MV-4-11 (cell line): ENCODE measurements at places on chromosomes 7 and 10.

DNA sequence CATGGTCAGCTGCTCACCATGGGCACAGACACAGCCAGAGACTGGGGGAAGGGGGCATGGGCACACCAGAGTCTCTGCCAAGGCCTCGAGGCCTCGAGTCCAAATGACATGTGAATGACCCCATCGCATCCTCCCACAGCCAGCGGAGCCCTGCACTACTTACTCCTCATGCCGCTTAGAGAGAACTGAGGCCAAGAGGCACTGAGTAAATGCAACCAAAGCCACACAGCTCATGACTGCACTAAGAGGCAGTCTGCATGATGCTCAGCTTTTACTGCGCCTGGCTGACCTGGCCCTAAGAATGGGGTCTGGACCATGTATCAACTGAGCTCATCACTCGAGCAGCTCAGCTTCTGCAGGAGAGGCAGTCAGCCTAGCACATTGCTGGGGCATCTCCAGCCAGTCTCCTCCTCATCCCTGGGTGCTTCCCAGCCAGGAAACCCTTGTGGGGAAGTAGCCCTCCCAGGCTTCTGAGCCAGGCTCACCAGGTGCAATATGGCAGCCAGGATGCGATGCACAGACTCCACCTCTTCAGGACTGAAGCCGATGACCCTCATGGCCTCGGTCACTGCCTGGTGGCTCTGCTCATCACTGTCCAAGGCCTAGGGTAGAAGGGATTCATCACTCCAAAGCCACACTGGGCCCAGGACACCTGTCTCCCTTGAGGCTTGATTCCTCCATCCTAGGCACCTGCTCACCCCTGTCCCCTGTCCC, 7.5 kb downstream of the MYO1G start:
- no peak for DNase-seq

- DNase-seq: no peak
Observed at GRCh38 chr7:2313450-2314208, 612 bp downstream of the SNX8 start.

DNA sequence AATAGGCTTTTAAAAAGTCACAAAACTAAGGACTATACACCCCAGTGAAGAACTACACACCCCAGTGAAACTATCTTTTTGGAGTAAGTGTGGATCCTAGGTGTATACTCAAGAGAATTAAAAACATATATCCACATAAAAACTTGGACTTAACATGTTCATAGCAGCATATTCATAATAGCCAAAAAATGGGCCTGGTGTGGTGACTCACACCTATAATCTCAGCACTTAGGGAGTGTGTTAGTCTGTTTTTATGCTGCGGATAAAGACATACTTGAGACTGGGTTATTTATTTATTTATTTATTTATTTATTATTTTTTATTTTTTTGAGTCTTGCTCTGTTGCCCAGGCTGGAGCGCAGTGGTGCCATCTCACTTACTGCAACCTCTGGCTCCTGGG, 19.0 kb upstream of the COMTD1 start:
- DNase-seq: no peak

DNA sequence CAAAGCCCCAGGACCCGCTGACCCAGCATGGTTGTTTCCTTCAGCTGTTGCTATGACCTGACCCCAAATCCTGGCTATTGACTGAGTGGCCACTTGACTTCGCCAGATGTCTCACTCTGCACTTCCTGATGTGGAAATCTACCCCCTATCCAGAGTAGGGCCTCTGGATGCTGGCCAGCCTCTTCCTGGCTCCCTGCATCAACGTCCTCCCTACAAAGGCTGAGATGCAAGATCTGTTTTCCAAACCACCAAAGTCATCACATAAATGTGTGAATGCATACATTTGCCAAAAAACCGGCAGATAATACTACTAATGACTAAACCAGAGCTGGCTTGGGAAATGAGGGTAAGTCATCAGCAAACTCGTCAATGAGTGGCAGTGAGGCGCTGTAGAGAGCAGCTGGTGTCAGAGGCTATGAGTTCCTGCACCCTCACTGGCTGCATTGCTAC, 70.4 kb downstream of the PYROXD2 start:
- no peak for DNase-seq

DNA sequence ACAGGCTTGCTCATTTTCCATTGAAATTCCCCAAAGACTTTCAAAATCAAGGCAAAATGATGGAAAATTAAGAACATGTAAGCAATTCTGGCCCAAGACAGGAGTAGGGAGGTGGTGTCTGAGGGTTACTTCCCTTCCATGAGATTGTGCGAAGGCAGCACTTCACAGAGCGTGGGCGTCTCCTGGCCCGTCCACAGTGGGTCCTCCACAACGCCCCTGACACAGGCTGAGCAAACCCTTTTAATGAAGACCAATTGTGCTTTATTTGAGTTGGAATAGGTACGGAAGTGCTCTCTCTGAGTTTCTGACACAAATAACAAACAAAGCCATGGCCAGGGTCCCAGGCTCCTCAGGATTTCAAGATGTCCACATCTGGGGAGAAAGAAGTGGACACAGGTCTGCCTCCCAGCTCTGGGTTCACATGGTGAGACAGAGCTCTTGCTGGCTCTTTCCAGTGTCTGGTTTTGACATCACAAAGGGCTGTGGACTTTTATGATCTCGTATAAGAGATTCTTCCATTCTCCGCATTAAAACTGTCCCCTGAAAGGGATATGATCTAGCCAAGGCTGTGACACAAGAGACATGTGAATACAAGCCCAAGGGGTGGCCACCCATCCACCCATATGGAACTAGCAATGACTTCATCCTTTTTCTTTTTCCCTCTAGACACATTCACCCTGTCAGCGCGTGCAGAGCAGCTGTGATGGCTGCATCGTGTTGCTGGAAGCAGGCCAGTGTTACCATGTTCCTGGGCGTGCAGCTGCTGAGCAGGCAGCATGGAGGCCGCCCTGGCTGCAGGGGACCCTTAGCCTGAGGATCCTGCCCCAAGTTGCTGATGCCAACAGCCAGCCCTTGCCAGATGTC, 145.6 kb downstream of the ADAM12 start:
- no peak for DNase-seq

DNA sequence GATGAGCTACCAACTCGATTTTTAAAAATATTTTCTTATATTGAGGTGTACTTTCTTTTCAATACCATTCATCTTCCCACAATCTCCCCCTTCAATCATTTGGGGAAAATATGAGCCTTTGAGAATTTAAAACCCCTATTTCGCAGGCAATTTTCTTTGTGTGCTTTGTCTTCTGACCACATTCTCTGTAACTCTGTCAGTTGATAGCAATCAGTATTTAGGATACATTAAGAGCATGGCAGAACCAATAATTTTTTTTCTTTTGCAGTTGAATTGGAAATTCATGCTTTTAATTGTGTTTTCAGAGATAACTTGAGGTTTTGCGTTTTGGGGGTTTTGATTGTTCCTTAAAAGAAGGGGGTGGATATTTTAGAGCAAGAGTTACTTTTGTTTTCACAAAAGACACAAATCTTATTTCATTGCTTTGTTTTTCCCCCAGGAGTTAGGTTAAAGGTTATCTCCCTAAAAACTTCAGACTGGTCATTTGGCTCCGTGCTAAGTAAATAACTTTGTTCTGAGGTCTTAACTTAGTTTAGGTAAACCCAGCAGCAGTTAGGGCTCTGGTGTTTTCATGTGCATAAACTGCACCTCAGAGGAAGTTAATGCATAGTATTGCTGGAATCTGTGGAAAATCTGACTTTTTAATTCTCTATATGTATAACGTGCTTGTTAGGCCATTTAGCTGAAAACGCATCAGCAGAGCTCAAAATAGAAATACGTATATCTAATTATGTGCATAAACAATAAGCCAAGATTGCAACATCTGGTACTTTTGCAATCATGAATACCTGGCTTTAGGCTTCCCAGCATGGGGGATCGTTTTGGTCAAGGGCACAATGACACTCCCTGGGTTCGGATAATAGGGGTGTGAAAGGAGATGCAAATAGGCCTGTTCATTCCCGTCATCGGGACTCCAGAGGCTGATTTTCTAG, 676.4 kb upstream of the ANKRD30A start:
- DNase-seq: no peak

DNA sequence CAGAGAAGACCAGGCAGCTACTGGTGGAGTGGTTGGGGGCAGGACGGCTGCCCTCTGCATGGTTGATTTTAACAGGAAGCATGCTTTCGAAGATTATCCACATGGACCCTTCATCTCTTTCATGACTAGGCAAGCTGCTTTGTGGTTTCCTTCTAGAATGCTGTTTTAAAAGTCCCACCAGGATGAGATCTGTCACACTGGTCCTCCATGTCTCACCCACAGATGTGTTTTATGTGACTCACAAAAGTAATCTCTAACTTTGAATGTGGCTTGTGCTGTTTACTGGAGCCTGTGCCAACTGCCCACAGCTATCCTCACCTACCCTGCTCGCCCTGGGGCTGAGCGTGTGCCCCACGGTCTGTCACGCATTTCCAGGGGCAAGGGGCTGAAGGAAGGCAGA, 188.8 kb downstream of the GFRA1 start:
- DNase-seq: no peak

GRCh38 chr10:69835875-69836730, 34.4 kb downstream of the COL13A1 start:
- no peak for DNase-seq

- DNase-seq: no peak
Observed at GRCh38 chr7:68009716-68010115, 1013.1 kb downstream of the TYW1 start.

DNA sequence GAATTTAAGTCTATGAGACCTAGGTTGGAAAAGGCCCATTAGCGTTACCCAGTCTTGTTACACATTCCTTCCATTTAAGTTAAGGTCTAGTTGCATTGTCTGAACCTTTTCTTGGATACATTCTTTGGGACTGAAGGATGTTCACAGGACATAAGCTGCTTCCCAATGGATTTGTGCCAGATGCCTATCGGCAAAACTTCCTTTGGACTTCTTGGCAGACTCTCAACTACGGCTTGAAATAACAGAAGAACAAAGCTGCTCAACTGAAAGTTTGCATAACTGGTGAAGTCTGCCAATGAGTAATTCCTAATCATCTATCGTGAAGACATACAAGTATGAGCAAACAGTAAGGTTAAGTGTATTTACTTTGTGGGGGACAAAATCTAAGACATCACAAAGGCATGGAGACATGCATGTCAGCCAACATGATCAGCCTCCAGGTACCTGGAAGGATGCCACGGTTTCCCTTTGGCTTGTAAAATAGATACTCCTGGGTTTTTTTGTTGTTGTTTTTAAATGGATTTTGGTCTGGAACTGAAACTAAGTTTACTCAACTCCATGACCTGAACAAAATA, 35.4 kb downstream of the MALSU1 start:
- DNase-seq: no peak

DNA sequence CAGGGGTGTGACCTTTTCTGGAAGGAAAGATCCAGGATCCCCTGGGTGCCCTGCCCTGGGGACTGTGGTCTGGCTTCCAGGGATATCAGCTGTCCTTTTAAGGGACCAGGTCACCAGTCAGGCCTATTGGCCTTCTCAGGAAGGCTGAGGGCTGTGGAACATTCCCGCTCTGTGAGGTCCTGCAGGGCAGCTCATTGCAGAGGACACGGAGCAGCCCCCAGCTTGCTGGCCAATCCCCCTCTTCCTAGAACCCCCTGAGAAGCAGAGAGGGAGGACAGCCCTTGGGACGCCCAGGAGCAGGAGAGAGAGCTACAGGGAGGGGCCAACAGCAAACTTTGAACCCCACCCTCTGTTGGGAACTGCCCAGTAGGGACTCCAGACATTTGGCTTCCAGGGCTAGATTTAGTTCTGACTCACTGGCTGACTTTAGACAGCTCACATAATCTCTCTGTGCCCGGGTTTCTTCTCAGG, 67.9 kb upstream of the COL13A1 start:
- DNase-seq: no peak

GRCh38 chr10:100890673-100891317, 22.0 kb upstream of the SLF2 start:
- peak; percentile 91 for DNase-seq

- no peak for DNase-seq
Observed at GRCh38 chr7:117673367-117673766, 193.5 kb downstream of the CFTR start.

- DNase-seq: no peak
Observed at GRCh38 chr7:120797026-120797645, 60.8 kb downstream of the TSPAN12 start.

DNA sequence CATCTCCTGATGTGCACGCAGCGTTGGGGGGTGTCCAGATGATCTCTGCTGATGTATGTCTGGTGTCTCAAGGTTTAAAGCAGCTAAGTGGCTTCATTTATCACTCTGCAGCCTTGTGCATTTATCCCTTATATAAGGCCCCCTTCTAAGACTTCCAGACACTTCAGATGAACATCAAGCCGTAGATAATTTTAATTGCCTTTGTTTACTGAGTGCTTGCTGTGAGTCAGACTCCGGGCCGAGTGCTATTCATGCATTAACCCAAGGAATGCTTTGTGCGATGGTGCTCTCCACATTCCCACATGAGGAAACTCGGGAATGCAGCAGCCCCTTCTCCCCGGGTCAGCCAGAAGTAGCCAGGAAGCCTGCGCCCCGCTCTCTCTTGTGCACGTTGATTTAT, 328.6 kb upstream of the COBL start:
- no peak for DNase-seq

DNA sequence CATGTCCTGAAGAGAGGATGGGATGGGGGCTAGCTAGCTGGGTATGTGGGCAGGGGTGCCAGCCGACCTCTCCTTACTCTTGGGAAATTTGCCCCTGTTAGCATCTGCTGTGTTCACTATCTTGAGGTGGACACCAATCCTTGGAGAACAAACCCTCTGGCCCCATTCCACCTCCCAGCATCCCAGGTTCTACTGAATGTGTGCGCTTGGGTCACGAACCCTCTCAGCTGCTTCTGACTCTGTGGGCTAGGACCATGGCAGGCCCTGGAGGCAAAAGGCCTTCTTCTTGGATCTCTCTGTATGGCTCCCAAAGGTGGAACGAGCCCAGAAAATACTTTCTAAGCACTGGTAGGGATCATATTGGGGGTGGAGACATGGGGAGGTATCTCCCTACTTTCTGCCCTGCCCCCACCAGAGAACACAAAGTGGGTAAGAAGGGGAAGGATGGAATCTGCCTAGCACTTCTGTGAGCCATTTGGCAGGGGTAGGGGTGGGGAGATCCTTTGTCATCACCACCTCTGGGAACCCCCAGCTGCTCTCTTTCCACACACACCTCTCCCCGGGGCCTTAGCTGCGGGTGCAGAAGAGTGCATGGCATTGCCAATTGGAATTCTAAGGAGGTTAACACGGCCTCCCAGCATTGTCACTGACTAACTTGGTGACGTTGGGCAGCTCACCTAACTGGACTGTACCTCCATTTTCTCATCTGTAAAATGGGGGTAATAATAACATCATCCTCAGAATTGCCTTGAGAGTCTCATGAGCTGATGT, 7.7 kb downstream of the UNC5B start:
- DNase-seq: no peak

DNA sequence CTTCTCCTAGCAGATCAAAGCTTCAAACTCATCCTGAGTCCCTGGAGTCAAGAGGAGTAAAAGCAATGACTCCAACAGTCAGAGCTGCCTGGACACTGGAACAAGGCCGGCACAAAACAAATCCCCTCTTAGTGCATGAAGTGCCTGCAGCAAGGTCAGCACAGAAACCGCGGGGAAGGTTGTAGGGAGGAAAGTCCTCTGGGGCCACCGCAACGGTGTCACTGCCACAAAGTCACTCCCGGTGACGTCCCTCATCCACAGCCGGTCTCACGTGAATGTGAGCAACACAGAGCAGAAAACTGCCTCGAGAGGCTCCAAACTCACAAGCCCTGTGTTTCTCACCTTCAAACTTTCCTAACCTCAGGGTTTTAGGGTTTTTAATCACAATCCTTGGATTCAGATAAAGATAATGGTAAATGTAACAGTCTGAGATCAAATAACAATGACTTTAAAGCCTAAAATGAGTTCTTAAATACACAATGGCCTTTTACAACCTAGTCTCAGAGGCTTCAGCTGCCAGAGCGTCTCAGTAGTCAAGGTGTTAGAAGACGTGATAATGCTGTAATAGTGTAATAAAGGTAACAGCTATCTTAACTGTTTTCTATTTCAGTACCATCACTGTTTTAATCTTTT, 274.3 kb downstream of the ZMYND11 start:
- DNase-seq: no peak
